ENCODE measurements at places on chromosomes 7 and 10. TPM values are rescaled to one million over a fixed set of nuclear protein-coding genes. Genes with fewer than 3 reads are reported as not detected.

Gene ITPRID1
- 21.8 TPM for total RNA-seq

Gene GET4
- total RNA-seq = 73.3 TPM

Gene LRRN3
- total RNA-seq = 1.4 TPM

Gene HOXA3
- not detected for total RNA-seq

Gene PCDH15
- total RNA-seq = 0.58 TPM

Gene NRCAM
- total RNA-seq = 10.3 TPM

Gene MBL2
- total RNA-seq = not detected

Gene CDHR1
- total RNA-seq = 4.1 TPM

Gene PDE1C
- total RNA-seq = 0.60 TPM

Gene TPK1
- total RNA-seq = 9.7 TPM

Gene SUN3
- not detected for total RNA-seq

Gene SRRM3
- total RNA-seq = 5.0 TPM

Gene TET1
- 60.5 TPM for total RNA-seq

DNA sequence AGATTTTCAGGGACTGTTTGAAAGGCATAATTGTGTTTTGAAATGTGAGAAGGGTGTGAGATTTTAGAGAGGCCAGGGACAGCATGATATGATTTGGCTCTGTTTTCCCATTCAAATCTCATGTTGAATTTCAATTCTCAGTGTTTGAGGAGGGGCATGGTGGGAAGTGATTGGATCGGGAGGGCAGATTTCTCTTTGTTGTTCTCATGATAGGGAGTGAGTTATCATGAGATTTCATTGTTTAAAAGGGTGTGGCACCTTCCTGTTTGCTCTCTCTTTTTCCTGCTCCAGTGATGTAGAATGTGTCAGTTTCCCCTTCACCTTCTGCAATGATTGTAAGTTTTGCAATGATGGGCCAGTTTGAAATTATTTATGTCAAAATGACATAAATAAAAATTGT lies 113.0 kb upstream of the PCDH15 start:
- DNase-seq = no peak

DNA sequence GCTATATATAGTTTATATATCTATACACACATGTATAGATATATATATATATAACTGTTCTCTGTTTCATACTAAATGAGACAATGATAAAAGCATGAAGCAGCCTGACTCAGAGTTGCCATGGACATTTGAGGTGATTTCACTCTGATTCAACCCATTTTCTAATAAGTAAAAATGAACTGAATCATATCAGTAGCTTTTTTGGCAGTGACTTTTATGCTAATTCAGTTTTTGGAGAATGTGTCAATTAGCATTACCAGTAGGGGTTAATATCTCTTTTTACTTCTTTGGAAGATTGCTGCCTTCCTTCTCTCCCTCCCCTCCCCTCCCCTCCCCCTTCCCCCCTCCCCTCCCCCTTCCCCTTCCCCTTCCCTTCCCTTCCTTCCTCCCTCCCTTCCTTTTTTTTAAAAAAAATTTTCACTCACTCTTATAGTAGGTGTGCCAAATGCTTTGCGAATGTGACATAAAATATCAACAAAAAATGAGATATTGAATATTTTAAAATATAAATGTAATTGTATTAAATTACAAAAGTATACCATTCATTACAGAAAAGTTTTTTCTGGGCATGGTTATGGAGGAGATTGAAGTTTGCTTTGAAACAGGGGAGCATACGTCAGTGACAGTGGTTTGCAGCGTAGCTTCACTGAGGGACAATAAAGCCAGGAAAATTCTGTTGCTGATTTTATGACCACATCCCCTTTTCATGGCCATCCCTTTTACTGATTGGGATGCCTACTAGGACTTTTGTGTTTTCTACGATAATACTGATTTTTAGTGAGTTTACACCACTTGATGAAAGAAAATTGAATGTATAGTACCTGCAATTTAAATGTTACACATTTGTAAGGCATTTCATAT lies 64.0 kb upstream of the KLF6 start:
- no peak for DNase-seq

GRCh38 chr7:151378496-151379192 lies 31.2 kb downstream of the WDR86 start:
- no peak for DNase-seq

DNA sequence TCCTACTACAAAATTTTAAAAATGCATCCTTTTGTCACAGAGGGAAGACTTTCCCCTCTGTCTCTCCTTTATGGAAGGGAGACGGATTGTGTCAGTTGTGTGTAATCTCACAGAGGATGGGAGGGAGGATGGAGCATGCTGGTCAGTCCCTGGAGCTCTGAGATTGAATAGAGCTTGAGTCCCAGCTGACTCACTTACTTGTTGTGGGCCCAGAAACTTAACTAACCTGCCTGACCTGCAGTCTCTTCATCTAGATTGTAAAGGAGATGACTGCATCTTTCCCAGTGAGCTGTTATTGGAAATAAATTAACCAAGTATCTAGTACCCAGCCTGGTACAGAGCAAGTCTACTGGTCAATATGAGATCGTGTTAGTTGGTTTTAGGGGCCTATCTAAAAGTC lies 77.9 kb upstream of the ADO start:
- no peak for DNase-seq

DNA sequence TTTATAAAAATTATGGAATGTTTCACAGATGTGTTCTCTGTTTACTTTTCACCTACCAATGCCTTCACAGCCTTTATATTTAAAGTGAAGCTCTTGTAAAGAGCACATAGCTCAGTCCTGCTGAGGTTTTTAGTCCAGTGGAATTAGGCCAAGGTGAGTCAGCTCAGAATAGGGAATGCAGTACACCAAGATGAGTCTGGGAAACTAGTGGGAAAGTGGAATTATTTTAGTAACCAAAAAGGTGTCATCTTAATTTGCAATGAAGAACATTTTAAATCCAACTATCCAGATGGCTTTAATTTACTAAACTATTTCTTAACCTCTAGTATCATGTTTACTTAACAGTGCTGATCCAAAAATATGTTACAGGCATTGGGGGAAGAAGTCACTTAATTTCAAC lies 236.3 kb upstream of the CTBP2 start:
- no peak for DNase-seq

DNA sequence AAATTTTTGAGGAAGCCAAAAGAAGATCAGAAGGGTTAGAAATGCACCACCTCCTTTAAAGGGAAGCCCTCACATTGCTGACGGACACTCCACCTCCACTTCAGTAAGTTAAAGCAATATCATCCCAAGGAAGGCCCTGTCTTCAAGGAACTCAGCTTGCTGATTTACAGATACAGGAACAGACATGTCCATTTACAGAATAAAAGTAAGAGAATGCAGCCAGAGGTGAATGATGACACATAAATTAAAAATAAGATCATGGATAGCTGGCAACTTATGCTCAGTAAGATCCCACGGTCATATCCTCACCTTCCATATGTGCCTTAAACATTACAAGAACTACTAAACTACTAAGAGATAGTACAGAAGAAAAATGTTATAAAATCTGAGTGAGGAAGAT lies 20.4 kb downstream of the GRB10 start:
- no peak for DNase-seq

DNA sequence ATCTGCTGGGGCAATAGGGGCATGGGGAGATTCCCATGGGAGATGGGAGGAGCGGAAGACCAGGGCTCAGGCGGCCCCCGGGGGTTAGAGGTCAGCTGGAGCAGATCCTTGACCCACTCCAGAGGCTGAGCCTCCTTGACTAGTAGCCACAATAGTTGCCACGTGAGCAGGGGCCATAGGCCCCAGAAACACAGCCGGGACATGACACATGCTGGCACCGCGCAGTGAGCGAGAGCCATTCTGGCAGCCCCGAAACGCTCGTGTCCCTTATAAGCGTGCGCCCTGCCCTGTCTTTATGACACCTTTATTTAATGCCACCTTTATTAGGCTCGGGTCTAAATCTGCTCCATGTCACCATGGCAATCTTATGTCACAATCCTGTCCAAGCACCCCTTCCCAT lies 11.0 kb upstream of the ACBD5 start:
- DNase-seq = no peak

DNA sequence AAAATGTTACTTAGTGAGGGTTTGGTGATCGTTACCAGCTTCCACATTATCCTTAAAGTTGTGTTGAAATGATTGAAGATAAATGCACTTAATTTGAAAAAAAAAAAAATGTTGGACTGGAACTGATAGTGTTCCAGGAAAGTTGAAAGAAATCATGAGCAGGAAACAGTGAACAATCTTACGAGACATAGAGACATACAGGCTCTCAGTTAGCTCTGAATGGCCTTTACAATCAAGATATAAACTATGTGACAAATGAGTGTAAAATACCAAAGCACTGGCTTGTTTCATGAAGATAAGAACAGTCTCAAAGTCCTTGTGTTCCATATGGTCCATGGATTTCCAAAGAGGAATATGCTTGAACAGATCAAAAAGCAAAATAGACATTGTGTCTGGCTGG lies 430.1 kb upstream of the ETV1 start:
- DNase-seq = no peak

- no peak for DNase-seq
Observed at GRCh38 chr10:51918440-51918839, 219.0 kb upstream of the CSTF2T start.

GRCh38 chr10:69334302-69335062 lies 56.2 kb downstream of the HK1 start:
- peak; percentile 63 for DNase-seq

DNA sequence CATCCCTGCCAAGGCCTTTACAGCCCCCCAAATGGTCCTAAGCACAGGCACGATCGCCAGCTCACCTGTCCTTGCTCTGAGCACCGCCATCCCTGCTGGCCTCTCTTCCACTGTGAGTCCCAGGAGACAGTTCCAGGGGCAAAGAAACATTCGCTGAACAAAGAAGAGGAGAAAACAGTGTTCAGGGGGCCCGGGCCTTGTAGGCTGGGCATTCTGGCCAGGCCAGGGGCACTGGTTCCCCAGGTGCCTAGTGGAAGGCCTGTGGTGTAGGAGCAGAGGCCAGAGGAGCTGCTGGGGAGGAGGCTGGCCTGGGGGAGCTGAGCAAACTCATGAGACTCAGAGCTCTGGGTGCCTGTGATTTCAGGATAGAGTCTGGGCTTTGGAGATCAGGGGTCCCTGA lies 22.6 kb downstream of the AQP1 start:
- DNase-seq = peak; percentile 37

- peak; percentile 94 for DNase-seq
Observed at GRCh38 chr7:74449809-74450397, 3.8 kb upstream of the GTF2IRD1 start.

GRCh38 chr7:5278766-5279165 lies 4.0 kb upstream of the SLC29A4 start:
- no peak for DNase-seq

DNA sequence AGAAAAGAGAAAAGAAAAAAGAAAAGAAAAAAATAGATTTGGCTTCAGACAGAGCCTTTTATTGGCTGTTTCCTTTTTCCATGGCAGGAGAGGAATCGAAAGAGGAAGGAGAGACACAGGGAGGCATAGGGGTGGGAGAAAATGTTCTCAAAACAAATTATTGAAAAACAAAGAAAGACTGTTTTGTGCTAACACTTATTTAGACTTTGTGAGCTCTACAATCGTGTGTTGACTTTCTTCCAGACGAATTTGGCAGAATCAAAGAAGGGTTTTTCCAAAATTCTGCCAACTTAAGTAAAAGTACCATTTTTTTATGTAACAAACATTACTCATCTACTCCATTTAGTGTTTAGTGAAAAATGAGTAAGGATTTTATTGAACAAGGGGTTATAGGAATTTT lies 982.2 kb downstream of the REEP3 start:
- DNase-seq = no peak

GRCh38 chr7:149444287-149444686 lies 16.6 kb downstream of the ZNF777 start:
- DNase-seq = peak; percentile 17

DNA sequence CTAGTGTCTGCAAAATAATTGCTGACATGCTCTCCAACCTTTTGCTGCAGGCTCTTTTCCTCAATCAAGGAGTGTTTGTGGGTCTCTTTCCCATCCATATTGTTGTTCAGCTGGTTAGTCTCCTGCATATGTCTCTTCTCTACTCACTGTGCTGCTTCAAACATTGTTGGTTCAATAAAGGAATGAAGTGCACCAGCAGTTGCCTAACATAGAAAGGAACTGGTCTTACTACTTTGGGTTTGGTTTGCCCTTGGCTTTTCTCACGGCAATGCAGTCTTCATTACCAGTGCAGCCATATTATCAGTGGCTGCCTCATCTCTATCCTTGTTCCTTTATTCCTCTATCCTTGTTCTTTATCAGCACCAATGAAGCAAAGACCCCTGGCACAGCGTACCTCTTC lies 169.7 kb upstream of the TPK1 start:
- no peak for DNase-seq

DNA sequence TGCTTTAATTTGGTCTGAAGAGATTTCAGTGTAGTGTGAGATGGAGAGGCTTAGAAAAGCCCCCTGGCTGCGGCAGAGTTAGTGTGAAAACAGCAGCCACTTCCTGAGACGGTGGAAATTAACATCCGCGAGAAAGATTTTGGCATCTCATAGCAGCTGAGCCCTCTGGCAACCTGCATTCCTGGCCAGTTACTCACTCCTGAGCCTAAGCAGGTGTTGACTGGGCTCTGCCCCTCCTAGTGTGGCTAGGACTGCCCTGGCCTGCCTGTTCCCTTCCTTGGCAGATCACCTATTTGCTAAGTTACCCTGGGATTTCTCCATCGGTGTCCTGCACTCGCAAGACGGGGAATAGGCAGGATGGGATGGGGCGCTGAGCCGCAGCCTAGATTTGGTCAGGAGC lies 57.6 kb upstream of the LMTK2 start:
- peak; percentile 91 for DNase-seq

DNA sequence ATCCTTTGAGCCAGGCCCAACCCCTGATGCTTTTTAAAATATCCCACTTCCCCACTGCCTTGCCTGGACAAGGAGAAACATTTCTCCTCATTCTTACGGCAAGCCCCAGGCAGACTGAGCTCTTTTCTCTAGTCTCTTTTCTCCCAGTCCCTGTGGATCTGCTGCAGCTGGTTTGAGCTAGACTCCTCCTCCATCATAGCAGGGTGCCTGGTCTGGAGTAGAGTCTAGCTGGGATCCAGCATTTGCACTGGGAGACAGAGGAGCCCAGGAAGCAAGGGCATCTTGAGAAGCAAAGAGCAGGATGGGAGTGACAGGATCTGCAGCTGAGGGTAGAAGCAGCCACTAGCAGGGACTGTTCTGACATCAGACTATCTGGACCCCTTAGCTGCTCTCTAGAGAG lies 562.3 kb upstream of the COBL start:
- peak; percentile 54 for DNase-seq

- no peak for DNase-seq
Observed at GRCh38 chr7:30970074-30970473, 6.3 kb downstream of the GHRHR start.

- DNase-seq = no peak
Observed at GRCh38 chr10:97505152-97505551, 6.4 kb downstream of the UBTD1 start.

- DNase-seq = no peak
Observed at GRCh38 chr10:1063232-1063865, 7.2 kb downstream of the WDR37 start.

GRCh38 chr7:73789051-73789450 lies 19.0 kb upstream of the CLDN3 start:
- no peak for DNase-seq
